ENCODE measurements at places on chromosomes 1 and 21. TPM values are rescaled to one million over a fixed set of nuclear protein-coding genes. Genes with fewer than 3 reads are reported as not detected.

The NHLH1 gene
- 0.18 TPM for polyA plus RNA-seq

GRCh38 chr1:89994805-89995597, at the start of gene ZNF326:
TSS of gene ZNF326 (plus strand) at chr1:89995110. CDS start at chr1:89995258, 148 bp downstream.
- peak; percentile 96 for DNase-seq

The LCE1D gene
- not detected for polyA plus RNA-seq

GRCh38 chr1:212098310-212098709, 62.8 kb downstream of the DTL start:
- no peak for DNase-seq

DNA sequence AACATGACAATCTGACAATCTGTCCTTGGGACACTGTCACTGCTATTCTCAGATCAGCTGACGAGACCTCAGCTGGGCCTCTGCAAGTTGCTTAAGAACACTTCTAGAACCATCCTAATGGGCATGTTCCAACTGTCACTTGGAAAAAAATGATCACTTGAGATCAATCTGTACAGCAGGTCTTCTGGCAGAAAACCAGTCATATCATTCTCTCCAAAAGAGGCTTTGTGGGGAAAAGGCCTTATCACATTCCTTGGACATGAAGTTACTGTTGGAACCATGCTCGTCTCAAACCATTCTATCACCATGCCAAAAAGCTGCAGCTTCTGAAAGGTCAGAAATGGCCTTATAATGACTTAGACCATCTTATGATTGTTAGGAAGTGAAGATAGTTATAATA, 744.2 kb downstream of the USP25 start:
- no peak for DNase-seq

The TRIM58 gene
- 1.9 TPM for polyA plus RNA-seq

DNA sequence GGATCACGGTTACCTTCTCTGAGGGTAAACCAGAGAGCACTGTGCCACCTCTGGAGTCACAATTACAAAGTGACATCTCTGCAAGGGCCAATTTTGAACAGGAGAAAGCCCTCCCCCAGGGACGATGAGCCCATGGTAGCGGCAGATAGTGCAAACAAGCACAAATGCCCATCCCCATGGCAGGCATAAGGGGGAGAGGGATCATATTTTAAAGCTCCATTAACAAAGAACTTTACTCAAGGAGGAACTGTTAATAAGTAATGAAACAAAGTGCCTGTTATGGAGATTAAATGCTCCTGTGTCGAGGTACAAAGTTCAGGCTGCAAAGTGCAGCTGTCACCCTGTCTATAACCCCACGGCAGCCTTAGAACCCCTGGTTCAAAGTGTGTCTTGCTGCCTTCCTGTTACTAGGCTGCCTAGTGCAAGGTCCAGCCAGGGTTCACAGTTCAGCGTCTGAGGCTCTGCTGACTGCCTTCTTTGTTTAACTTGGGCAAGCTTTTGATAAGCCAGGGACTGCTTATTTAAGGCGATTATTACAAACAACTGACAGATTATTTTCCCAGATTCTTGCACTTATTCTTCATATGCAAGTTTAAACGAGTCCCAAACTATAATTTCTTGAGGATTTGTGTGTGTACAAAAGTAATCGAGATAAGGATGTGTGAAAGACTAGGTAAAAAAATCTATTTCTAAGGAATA, 75.7 kb upstream of the NRIP1 start:
- DNase-seq: peak; percentile 64

The WDR3 gene
- 28.0 TPM for polyA plus RNA-seq

- DNase-seq: no peak
Observed at GRCh38 chr1:87787551-87787950, 458.9 kb downstream of the LMO4 start.

Measured in renal pelvis (tissue), 12 donors.